ENCODE measurements at places on chromosomes 2 and 18. TPM values are rescaled to one million over a fixed set of nuclear protein-coding genes. Genes with fewer than 3 reads are reported as not detected.

DNA sequence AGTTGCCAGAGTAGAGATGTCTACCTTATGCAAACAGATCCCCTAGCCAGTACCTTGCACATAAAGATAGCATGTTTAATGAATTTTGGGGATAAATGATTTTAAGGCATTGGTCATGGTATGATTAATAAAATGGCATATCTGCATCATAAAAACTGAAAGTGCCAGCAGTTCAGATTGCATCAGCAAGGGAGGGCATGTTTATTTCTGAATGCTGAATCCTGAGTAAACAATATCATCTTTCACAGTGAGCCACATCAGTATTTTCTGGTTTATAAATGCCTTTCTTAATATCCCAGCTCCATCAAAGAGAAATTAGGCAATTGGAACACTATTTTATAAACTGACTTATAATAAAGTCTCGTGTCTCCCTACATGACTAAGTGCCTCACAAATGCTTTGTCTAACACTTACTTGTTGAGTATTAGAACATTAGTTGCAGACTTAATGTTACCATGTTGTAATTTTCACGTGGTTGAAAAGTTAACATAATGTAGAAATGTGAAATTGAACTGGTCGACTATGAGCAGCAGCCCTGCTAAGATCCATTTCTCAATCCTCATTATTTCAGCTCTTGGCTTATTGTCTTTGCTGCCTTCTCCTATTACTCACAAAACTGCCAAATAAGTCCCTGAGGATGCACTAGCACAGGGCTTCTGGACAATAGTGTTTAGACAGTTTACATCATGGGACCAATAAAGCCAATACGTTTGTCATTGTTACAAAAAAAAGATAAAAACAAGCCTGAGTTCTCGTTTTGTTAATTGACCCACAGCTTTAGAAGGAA, 48.0 kb downstream of the LANCL1 start:
- no peak for DNase-seq

MYOM1 gene
- 0.64 TPM for total RNA-seq

GCKR gene
- 0.21 TPM for total RNA-seq

TXNDC2 gene
- total RNA-seq, result 0.09 TPM

FBXO36 gene
- 0.79 TPM for total RNA-seq
